Breast epithelium (tissue), 4 donors: ENCODE measurements at places on chromosomes 13 and 19. TPM values are rescaled to one million over a fixed set of nuclear protein-coding genes. Genes with fewer than 3 reads are reported as not detected.

Gene OR10H1
- not detected for total RNA-seq

Gene F10
- total RNA-seq, result 8.2 TPM

DNA sequence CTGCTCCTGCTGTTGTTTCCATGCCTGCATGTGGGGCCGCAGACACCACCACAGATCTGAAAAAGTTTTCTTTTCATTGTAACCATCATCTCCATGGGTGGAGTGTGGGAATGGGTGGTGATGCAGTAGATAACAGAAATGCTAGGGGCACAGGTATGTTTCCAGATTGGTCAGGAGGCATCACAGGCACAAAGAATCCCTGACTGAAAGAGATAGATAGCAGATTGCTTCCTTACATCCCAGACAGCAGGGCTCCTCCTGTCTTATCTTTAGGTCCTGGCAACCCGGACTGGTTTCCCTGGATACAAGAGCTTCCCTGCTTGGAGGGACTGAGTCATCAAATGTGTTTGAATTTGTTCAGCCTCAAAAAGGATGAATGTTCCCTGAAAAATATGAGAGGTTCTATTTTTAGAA, 1937.6 kb downstream of the PCDH9 start:
- H3K27me3 ChIP-seq, result no peaks in the 10 kb centered on the region
- DNase-seq, result no peak
- H3K4me1 ChIP-seq, result no peaks in the 10 kb centered on the region
- no peaks in the 10 kb centered on the region for H3K36me3 ChIP-seq
- no peak overlapping the region for H3K27ac ChIP-seq
- no peak overlapping the region for H3K4me3 ChIP-seq

GRCh38 chr13:75255147-75255546, 226.8 kb downstream of the TBC1D4 start:
- H3K4me1 ChIP-seq, result no peaks in the 10 kb centered on the region
- no peak overlapping the region for H3K4me3 ChIP-seq
- H3K27me3 ChIP-seq, result no peaks in the 10 kb centered on the region
- no peak for DNase-seq
- H3K27ac ChIP-seq, result no peak overlapping the region

Gene ZNF226
- total RNA-seq, result 34.2 TPM

DNA sequence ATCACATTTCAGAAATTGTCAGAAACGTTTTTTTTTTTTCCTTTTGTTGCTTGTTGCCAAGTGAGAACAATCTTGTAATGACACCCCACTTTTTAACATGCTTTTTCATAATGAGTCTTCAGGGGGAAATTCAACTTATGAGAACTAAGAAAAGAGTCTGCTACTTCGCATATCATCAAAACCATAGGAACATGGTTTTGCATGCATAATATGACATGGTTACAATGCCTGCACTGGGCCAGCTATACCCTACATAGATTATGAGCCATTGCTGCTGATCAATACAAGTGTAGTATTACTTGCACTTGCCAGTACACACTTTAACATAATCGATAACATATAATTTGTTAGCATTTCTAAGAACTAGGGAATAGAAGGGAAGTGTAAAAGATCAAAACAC, 191.0 kb upstream of the NBEA start:
- no peak for DNase-seq
- H3K4me1 ChIP-seq, result no peaks in the 10 kb centered on the region
- H3K27me3 ChIP-seq, result no peaks in the 10 kb centered on the region
- no peak overlapping the region for H3K4me3 ChIP-seq
- H3K36me3 ChIP-seq, result no peaks in the 10 kb centered on the region

Gene IL12RB1
- 1.6 TPM for total RNA-seq

- H3K27me3 ChIP-seq, result no peaks in the 10 kb centered on the region
- DNase-seq, result no peak
- no peaks in the 10 kb centered on the region for H3K4me1 ChIP-seq
- H3K4me3 ChIP-seq, result no peak overlapping the region
- no peaks in the 10 kb centered on the region for H3K36me3 ChIP-seq
Observed at GRCh38 chr13:24129914-24130774, 30.4 kb upstream of the SPATA13 start.
